Stimulated activated CD8-positive, alpha-beta memory T cell treated with anti-CD3 and anti-CD28 coated beads, Interleukin-4, amount 100 ng/mL, for 1 hour (primary cell): ENCODE measurements at places on chromosomes 6 and 20.

DNA sequence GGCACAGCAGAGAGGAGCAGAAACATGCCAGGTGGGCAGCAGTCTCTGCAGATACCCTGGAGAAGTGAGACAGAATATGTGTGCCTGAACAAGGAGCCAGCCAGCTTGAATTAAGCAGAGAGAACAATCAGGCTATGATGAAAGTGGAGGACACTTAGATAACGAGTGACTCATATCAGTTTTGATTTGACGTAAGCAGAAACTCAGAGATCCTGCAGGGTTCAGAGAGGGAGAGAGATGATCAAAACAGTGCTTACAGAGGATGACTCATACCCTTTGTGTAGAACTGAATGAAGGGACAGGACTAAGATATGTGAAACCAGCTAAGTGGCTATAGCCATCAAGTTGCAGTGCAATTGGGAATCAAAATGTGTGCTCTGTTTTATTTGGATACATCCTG is 300.7 kb downstream of the TENT5A start:
- DNase-seq, result no peak

DNA sequence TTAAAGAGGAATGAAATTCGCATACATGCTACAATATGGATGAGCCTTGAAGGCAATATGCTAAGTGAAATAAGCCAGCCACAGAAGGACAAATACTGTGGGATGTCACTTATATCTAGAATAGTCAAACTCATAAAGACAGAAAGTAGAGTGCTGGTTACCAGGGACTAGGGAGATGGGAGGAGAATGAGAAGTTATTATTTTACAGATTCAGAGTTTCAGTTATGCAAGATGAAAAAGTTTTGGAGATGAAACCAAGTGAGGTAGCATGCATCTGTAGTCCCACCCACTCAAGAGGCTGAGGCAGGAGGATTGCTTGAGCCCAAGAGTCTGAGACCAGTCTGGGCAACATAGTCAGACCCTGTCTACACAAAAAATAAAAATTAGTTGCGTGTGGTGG is 82.5 kb upstream of the ARID1B start:
- no peak for DNase-seq

DNA sequence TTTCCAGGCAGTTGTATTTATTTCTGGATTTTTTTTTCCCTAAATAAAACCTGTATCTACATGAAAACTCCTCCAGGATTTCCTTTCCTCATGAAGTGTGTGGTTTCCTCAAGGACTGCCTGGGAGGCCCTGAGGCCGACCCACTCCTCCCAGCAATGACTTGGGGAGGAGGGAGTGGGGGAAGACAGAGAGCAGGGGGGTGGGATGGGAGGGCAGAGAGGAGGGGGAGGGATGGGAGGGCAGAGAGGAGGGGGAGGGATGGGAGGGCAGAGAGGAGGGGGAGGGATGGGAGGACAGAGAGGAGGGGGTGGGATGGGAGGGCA is 161.8 kb upstream of the AGPAT4 start:
- DNase-seq, result no peak

GRCh38 chr20:8912731-8913130 is 156.2 kb upstream of the PLCB4 start:
- no peak for DNase-seq

GRCh38 chr6:45812922-45813321 is 202.7 kb downstream of the CLIC5 start:
- DNase-seq, result no peak

GRCh38 chr6:30769088-30769852 is 24.9 kb upstream of the IER3 start:
- DNase-seq, result peak; percentile 51

GRCh38 chr6:2738373-2738979 is 12.2 kb downstream of the MYLK4 start:
- peak; percentile 20 for DNase-seq

GRCh38 chr6:26478985-26479278 is 21.2 kb upstream of the BTN1A1 start:
- no peak for DNase-seq

DNA sequence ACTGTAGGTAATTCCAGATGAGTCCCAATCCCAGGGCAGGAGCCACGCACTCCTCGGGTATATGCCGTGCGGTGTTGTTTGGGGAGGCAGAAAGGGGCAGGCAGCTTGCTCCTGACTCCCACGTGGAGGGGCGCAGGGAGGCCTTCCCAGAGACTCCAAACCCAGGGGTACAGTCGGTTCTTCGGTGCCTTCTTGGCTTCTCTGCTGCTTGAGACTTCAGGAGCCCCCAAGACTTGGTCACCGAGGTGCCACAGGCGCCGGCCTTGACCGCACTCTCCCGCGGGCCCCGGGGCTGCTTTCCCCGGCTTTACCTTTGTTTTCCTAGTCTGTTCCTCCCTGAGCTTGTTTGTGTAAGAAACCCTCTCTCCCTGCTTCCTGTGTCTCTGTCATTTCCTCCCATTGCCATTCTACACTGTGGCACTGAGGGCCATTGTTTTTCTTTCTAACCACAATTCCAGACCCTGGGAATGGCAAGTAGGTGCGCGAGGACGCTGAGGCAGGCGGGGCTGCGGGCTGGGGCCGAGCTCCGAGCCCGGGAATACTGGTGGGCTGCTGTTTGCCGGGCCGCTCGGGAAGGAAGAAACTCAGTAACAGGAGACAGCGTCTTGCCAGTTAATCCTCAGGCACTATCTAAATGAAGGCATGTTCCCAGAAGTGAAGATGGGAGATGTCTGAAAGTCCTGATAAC is 215.6 kb upstream of the HEY2 start:
- no peak for DNase-seq

- DNase-seq, result no peak
Observed at GRCh38 chr20:46361381-46361780, 45.0 kb downstream of the ELMO2 start.

DNA sequence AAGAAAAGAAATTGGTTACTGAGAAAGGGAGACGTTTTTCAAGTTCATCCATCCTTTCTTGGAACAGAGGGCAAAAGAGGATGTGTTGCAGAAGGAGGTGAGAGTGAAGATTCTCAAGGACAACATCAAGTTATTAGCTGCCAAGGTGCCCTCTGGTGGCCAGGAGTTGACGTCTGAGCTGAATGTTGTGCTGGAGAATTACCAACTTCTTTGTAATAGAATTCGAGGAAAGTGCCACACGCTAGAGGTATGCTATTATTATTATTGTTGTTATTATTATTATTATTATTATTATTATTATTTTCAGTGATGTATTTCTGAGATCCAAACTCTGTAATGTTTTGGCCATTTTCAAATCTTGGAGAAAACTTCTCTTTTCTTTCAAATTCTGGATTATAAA is 197.0 kb downstream of the UTRN start:
- DNase-seq, result peak; percentile 51

GRCh38 chr20:61391812-61392520 is 139.9 kb downstream of the CDH4 start:
- no peak for DNase-seq

- no peak for DNase-seq
Observed at GRCh38 chr6:152232501-152233151, 404.5 kb downstream of the SYNE1 start.

DNA sequence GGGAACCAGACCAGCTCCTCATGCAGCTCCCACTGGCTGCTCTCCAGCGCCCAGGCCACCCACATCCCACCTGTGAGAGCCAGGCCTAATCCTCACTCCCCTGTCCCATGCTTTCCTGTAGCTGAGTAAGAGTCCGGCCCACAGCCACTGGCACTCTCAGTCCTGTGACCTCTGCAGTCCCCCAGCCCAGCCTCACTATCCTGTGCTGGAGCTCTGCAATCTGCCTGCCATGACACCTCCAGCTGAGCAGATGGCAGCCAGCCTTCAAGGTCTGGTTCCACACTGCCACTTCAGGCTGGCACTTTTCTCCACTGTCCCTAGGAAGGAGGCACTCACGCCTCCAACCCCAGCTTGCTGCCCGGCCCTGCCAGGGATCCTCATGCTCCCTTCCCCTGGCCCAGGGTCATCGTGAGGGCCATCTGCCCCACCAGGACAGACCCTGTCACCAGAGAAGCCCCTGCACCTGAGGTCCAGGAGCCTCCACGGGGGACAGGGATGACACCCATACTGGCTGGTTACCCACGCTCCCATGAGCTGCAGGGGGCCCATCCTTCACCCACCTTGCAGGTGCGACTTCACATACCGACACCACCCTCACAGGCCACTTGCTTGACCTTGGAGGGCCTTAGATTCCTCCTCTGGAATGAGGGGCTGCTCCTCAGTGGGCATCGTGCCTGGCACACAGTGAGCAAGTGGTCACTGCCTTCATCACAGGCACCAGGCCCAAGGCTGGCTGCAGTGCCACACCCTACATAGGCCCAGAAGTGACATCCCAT is 100.1 kb downstream of the ASXL1 start:
- DNase-seq, result no peak

DNA sequence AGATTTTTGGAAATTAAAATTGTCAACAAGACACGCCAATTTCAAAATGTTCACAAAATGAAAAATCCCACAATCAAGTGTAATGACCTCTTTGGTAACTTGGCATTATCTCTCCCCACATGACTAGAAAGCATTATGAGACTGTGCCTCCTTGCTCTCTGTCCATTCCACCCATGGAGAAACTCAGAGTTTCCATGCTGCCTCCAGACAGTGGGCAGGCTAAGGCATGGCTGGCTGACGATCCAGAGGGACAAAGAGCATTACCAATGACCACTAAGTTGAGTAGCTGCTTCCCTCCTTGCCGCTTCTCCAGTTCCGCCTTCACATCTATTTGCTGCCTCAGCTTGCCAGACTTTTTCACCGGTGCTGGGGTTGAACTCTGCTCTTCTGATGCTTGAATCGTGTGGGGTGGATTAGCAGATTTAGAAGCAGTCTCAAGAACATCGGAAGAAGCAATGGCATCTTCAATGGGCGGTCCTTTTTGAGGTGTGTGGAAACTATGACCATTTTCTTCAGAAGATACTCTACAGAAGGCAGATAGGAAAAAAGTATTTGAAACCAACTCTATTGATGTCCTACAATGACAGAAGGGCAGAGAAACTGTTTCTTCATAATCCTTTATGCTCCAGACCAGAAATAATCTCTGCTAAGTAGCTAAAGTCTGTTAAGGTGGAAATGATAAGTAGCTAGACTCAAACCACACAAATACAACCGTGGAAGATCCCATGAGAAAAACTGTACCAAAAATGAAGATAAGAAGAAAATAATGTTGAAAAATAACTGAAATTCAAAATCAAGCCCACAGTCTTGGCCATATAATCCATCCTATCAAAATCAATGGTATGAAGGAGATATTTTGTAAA is 47.5 kb upstream of the ALDH8A1 start:
- DNase-seq, result no peak

GRCh38 chr20:1310506-1311190 is 18.3 kb downstream of the SDCBP2 start:
- no peak for DNase-seq

- no peak for DNase-seq
Observed at GRCh38 chr6:15386110-15386755, 140.4 kb downstream of the JARID2 start.

GRCh38 chr6:45455408-45455807 is 77.7 kb upstream of the SUPT3H start:
- DNase-seq, result no peak

DNA sequence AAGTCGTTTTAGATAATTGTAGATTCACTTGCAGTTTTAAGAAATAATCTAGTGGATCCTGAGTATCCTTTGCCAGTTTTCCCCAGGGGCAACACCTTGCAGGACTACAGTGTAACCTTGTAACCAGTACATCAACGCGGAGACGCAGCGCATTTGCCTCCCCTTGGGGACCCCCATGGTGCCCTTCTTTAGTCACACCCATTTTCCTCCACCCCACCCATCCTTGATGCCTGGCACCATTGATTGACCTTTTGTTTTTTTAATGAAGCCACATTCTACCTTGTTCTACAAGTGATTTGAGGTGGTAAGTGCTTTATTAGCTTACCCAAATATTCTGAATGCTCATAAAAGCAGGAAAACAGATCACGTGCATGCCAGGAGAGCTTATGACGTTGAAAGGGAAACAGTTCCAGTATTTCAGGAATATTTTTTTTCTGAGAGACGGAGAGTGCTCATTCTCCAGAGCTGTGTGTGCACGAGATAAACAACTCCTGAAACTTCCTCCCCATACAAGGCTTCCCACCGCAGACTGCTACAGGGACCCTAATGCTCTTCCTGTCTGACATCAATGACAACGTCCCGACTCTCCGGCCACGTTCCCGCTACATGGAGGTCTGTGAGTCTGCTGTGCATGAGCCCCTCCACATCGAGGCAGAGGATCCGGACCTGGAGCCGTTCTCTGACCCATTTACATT is 35.7 kb downstream of the CDH26 start:
- no peak for DNase-seq

DNA sequence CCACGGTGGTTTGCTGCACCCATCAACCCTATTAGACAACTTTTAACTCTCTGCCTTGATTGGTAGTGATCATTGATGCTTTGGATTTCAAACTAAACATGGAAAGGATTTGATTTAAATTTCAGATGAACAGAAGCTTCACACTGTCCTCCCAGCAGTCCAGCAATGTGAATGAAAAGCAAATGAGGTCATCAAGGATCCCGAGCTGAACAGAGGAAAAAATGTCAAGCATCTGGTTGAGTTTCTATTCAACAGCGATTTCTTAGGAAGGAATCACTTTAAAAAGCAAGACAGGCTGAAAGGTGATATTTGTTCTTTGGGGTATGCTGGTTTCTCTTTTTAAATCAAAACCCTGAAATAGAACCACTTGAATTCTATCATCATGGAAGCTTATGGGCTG is 10.6 kb upstream of the SAMD3 start:
- DNase-seq, result no peak

DNA sequence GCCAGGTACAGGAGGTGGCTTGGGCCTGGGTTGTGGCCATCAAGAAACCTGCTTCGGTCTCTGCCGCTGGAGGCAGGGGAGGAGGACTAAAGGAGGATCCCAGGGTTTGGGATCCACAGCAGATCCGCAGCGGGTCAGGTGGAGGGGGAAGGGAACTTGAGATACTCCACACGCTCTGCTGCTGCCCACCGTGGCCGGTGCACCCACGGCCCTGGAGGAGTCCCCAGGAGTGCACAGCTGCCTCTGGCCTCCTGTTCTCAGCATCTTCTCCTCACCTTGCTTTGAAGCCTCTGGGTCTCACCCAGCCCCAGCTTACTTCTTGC is 286.8 kb downstream of the CDH4 start:
- DNase-seq, result no peak

DNA sequence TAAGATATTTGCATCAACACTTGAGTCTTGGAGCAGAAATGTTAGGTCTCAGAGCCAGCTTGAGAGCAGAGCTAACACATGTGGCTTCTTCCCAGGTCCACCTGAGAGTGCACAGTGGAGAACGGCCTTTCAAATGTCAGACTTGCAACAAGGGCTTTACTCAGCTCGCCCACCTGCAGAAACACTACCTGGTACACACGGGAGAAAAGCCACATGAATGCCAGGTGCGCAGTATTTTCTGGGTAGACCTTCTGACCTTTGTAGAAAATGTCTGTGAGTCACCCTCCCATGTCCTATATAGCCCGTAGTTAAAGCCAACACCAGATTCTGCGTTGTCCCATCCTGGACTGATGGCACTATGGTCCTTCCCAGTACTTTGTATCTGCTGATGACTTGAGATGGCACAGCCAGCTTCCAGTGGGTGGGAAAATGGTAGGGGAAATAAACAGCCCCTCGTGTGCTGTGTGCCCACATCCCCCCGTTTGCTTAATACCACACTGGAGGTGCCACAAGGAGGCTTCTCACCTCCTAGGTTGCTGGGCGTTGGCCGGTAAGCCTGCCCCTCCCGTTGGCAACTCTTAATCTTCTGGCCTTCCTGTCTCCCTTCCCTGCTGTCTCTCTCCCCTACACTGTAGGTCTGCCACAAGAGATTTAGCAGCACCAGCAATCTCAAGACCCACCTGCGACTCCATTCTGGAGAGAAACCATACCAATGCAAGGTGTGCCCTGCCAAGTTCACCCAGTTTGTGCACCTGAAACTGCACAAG is 20.3 kb downstream of the PRDM1 start:
- no peak for DNase-seq

- no peak for DNase-seq
Observed at GRCh38 chr6:149014631-149015534, 268.1 kb downstream of the UST start.
